Nephron progenitor cell (in vitro differentiated cells): ENCODE measurements at places on chromosomes 13 and 19.
A peak's percentile ranks its signal among the peaks of the same experiment; 100 is the strongest.

- no peak for DNase-seq
These were observed 15.1 kb downstream of the PCDH8 start for GRCh38 chr13:52833296-52833875.

DNA sequence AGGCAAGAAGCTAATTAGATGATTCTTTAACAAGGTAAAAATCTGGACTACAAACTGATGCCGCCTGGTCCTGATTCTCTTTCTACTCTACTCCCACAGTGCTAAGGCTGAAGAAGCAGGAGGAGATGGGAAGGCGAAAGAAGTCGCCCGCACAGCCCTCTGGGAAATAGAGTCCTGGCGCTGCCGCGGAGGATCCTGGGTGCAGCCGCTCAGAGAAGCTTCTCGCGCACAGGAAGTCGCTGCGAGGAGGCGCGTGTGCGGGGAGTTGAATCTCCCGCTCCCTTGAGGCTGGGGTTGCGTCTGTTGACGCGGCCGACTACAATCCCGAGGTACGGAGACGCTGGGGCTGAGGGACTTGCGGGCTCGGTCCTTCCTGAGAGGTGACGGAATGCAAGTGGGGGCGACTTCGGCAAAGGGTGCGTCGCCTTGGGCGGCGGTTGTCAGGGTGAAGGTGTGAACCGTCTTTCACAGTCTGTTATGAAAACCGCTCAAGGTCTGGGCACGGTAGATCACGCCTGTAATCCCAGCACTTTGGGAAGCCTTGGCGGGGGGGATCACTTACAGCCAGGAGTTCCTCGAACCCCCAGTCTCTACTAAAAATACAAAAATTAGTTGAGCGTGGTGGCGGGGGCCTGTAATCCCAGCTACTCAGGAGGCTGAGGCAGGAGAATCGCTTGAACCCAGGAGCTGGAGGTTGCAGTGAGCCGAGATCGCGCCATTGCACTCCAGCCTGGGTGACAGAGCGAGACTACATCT is at the start of gene ZNF473:
Gene ZNF473, plus strand, starts transcription at position 212 of the 756 bp plus-strand sequence. CDS start 5,078 bp downstream, outside the sequence.
- DNase-seq: peak; percentile 86

- DNase-seq: no peak
These were observed 32.7 kb downstream of the CLEC17A start for GRCh38 chr19:14615623-14616022.

DNA sequence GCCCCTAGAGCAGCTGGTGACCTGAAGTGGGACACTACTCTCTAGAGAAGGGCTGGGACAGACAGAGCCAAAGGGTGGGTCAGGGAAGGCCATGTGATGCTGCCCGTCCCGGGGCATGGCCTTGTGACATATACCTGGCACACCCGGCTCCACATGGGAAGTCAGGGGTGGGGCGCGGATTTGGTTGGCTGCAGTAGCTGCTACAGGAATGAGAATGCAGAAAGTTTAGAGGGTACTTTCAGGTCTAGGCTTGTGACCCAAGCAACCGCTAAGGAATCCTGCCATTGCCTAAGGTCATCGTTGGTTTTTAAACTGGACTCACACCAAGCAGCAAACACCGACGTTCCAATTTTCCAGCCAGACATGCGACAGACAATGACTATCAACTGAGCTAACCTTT is 25.9 kb downstream of the RCBTB2 start:
- no peak for DNase-seq
